ENCODE measurements at places on chromosomes 6 and 20.

GRCh38 chr6:147022041-147022440 is 182.2 kb upstream of the STXBP5 start:
- DNase-seq = no peak

- no peak for DNase-seq
These were observed 29.2 kb upstream of the SMAP1 start for GRCh38 chr6:70638468-70638867.

DNA sequence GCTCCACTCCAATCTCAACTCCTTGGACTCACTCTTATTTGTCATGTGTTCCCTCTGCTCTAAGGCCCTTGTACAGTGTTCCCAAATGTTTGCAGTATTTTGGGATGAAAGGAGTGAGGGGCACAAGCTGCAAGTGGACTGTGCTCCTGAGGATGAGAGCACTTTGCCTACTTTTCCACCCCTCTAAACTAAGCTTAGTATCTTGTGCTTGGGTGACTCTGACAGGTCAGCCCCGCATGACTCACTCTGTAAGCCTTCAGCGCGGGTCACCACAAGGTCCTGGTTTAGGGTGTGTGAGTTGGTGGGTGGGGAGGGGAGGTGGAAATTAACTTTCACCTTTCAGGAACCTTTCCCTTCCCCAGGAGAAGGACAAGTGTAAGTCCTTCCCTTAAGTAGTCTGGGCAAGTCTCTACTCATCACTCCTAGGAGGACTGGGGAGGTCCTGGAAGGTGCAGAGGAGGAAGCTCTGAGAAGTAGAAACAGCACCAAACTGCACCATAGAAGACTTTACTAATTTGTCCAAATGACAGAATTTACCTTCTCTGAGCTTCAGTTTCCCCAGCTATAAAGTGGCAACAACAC is 68.8 kb upstream of the EPB41L1 start:
- no peak for DNase-seq

- no peak for DNase-seq
These were observed 480.2 kb upstream of the CHD6 start for GRCh38 chr20:42098418-42098817.

- no peak for DNase-seq
These were observed 51.5 kb upstream of the ENPP5 start for GRCh38 chr6:46222286-46222685.

DNA sequence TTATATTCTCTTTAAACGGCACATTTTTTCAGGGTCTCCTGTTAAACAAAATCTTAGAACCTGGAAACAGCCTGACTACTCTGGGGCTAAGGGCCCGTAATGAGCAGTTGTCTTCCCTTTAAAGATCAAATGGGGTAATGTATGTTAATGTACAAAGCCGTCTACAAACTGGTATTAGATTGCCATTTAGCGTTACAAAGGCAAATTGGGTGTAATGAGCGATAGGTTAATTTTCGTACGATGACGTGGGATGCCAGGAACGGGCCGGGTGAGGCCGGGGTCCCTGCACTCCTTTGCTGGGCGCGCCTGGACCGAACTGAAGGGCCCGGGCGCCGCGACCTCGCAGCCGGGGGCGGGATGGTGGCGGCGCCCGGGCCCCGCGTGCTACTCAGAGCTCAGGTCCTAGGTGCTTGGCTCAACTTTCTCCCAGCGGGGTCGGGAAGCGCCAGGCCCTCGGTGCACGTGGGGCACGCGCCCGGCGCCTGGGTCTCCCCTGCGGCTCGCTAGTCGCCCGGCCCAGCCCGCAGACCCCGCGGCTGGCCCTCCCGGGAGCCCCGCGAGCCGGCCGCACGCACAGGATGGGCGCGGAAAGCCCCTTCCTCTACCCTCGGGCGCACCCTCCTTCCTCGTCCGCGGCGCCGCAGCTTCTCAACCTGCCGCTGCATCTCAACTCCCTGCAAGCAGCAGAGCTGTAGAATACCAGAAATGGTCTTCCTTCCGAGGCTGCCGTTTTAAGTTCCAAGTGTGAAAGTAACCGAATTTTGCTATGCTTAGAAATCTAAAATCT is 5.9 kb downstream of the NKX2-4 start:
- no peak for DNase-seq

DNA sequence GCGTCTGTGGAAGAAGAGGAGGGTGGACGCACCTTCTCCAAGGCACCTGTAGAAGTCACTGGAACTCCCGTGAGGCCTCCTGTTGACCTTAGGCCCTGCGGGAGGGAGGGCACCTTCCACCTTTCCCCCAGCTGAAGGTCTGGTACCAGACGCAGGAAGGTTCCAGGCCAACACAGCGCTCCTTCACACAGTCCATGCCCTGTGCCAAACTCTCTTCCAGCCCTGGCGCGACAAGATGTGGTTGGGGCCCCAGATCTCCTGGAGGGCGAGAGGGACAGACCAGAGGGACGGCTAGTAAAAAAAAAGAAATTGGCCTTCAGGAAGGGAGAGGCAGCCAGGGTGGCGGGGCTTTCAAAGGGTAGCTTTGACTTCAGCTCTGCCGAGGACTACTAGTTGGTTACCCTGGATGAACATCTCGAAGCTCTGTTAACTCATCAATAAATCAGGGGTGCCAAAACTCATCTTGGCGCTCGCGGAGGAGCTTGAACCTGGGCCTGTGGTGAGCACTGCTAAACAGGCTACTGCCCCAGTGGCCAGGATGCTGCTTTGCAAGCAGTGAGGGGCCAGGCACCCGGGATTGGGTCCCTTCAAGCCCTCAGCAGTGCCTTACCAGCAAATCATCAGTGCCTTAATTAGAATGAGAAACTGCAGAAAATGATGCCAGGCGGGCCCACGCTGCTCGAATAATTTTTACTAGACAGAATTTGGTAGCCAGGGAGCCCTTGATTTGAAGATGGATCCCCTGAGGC is 14.9 kb downstream of the AARS2 start:
- no peak for DNase-seq

DNA sequence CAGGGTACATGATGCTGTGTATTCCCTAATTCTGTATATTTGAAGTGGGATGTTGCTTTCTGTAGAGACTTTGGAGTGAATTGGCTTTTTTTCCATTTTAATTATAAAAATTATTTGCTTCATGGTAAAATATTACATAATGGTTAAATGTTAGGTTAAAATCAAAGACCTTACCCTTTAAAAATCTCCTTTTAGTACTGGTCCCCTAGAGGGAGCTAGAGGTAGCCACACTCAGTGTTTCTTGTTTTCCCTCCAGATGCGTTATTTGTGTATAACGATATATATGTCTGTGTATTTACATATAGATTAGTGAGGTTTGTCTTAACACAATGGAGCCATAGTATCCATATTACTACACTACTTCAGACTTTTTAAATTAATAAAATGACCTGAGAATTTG is 146.7 kb downstream of the PLCB4 start:
- no peak for DNase-seq

- no peak for DNase-seq
These were observed at the start of gene CASS4 for GRCh38 chr20:56411759-56412472. Gene CASS4, plus strand, starts transcription at chr20:56412260. Its CDS starts 199 bp downstream, at chr20:56412459.

All from COLO829 (cell line).